T-helper 9 cell (primary cell): ENCODE measurements at places on chromosomes 2 and 18.

DNA sequence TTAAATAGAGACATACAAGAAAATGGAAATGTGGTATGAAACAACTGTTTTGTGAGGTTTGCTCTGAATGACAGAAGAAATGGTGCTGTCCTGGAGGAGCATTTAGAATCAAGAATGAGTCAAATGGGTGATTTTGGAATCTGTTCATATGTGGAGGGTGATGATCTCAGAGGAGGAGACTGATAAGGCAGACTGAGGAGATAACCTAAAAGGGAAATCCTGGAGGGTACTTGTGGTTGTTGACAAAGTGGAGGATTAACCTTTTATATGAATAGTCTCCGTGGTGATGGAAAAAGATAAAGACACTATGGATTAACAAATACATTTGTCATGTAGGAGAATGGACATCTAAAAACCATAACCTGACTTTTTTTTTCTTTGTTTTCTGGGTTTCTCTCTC lies 74.1 kb downstream of the MMADHC start:
- DNase-seq, result no peak

DNA sequence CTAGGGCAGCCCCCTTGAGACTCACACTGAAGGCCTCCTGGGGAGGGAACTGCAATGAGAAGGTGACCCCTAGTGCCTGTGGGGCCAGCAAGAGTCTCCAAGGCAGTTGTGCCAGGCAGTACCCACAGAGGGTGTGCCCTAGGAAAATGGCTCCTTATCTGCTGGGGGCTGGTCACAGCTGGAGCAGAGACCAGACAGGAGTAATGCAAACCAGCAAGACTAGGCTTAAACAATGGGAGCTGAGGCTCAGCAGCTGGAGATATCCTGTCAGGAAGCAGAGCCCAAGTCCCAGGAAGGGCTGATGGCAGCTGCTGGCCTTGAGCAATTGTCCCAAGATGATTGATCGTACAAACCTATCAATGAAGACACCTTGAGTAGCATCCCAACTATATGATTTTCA lies 26.8 kb upstream of the E2F6 start:
- no peak for DNase-seq

DNA sequence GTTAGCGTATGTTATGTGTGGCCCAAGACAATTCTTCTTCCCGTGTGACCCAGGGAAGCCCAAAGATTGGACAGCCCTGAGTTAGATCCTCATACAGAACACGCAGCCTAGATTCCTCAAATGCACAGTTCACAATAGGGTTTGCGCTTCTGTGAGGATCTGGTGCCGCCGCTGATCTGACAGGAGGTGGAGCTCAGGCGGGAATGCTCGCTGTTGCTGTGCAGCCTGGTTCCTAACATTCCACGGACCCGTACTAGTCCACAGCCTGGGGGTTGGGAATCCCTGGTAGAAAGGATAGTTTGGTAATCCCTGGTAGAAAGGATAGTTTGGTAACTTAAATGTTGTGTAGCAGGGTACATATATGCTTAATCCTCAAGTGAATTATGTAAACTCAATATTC lies 27.0 kb downstream of the MAPRE3 start:
- no peak for DNase-seq

DNA sequence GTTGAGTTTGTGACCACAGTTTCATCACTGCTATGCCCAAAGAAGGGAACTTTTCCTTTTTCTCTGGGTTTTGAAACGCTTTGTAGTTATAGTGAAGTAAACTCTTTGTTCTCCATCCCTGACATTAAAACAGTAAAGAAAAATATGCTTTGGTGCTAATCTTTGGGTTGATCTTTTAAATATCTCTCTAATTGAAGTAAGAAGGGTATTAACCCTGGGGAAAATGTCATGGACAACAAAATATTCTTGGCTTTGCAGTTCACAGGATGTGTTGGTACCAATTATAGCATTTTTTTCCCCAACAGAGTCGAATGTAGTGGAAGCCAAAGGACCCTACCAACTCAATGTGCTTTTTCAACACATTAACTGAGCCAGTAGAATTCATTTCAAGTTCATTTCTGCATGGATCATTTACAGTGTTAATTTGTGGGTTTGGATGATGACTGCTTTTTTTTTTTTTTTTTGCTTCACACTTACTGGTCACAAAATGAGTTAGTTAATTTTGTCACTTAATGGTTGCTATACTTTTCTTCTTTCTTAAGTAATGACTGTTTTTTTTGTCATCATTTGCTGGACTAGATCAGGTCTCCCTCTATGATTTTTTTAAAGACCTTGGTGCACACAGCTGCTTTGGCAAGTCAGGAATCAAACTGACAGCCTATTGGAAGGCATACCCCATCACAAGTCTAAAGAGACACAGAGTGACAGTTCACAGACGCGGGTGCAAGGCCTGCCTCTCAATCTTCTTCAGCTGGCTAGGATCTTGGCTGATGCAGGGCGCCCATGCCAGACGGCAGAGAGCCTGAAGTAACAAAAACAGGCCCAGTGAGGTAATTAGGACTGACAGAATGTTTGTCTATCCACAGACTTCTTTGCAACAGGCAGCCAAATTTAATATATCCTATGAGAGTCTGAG lies 98.8 kb upstream of the MMADHC start:
- DNase-seq, result no peak

- no peak for DNase-seq
Measured at GRCh38 chr18:51811883-51812282, 528.1 kb upstream of the DCC start.

- no peak for DNase-seq
Measured at GRCh38 chr2:45468279-45468678, 142.8 kb downstream of the SRBD1 start.

DNA sequence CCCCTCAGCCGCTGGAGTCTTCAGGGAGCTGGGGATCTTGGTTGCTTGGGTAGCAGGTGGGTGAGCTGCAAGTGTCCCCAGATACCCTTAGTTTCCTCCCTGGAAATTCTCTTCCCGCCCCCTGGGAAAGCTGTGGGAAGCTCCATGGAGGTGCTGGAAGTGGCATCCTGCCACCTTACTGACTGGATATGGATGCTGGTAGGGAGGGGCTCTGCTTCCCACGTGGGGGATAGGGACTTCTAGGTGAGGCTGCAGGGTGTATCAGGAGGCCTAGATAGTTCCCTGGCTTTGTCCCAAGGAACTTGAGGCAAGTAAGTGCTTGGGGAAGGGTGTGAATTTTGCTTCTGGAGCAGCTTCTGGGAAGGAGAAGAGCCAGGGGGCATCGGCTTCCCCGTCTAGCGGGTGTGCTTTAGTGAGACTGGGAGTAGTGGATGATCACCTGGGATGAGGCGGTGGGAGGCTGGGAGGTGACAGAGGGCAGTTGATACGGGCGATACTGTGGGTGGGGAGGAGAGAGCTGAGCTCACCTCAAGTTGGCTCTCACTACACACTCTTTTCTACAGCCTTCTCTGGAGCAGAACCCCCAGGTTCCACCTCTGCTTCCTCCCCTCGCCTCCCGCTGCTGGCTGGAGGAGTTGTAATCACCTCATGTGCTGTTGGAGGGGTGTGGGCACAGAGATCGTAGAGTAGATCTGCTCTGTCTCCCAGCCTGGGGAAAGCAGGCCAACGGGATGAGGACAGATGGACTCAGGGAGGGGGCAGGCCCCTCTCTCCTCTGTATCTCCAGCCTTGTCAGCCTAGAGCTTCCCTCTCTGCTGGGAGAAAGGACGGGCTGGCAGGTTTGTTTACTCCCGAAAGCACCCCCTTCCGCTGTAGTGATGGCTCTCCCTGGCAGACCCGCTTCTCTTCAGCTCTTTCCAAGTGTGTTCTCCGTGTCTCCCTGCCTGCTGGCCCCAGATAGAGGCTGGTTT lies 19.8 kb downstream of the TET3 start:
- no peak for DNase-seq
